ENCODE measurements at places on chromosomes 7 and 10.

DNA sequence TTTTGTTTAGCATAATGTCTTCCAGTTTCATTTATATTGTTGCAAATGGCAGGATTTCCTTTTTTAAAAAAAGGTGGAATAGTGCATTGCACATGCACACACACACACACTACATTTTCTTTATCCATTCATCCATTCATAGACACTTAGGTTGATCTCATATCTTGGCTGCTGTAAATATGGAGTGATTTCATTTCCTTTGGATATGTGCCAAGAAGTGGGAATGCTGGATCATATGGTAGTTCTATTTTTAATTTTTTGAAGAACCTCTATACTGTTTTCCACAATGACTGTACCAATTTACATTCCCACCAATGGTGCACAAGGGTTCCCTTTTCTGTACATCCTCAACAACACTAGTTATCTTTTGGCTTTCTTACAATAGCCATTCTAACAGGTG lies 68.9 kb downstream of the EBLN1 start:
- no peak for DNase-seq

GRCh38 chr7:144812379-144813283 lies 23.2 kb downstream of the TPK1 start:
- no peak for DNase-seq

- no peak for DNase-seq
Measured at GRCh38 chr10:86284355-86285105, 82.1 kb downstream of the GRID1 start.

GRCh38 chr10:122861711-122862161 lies 16.1 kb upstream of the CUZD1 start:
- no peak for DNase-seq

DNA sequence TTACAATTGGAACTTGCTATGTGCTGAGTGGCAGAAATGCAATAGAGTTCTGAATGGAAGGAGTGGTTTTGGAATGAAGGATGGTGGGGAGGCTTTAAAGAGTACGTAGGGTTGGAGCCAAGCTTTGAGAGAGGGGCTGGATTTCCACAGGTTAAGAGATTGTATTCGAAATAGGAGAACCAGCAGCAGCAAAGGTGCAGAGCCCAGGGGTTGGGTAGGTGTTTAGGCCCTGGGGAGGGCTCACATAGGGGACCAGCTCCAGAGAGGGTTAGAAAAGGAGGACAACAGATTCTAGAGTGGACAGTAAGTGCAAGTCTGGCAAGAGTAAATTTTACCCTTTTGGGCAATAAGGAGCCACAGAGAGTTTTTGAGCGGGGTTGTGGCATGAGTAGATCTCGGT lies 297.2 kb downstream of the RPS24 start:
- no peak for DNase-seq

DNA sequence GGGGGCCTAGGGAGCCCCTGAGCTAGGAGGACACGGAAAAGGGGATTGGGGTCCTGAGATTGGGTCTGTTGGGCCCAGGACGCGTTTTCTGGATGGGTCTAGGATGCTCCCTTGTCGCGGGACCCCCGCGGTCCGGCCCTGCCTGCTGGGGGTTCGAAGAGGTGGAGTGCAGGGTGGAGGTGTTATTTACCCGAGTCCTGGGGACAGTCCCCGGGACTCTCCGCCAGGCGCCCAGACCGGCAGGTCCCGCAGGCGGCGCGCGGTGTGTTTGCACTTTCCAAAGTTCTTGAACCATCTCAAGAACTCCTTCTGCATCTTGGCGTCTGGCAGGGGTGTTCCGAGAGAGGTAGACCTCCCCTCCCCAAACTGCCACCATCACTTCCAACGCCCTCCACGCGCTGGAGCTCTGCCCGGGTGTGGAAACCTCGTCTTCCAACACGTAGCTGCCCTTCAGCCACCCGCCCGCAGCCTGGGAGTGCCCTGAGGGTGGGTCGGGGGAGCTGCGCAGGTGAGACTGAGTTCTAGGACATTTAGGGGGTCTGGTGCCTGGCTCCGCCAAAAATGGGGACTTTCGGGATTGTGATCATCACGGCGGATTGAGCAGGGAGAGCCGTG lies 569 bp downstream of the CAV1 start:
- peak; percentile 41 for DNase-seq

- no peak for DNase-seq
Measured at GRCh38 chr7:28587211-28587610, 174.9 kb downstream of the CREB5 start.

GRCh38 chr7:18471476-18472160 lies 23.9 kb upstream of the HDAC9 start:
- DNase-seq: no peak

- no peak for DNase-seq
Measured at GRCh38 chr10:125880719-125881118, 373 bp downstream of the DHX32 start.

GRCh38 chr10:103870516-103870915 lies 15.1 kb upstream of the SH3PXD2A start:
- no peak for DNase-seq

DNA sequence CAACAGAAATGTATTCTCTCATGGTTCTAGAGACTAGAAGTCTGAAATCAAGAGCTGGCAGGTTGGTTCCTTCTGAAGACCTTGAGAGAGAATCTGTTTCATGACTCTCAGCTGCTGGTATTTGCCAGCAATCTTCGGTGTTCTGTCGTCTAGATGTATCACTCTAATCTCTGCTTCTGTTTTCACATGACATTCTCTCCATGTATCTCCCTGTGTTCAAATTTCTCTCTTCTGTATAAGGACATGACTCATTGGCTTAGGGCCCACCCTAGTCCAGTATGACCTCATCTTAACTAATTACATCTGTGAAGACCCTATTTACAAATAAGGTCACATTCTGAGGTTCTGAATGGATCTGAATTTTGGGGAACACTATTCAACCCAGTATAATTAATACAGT lies 82.3 kb downstream of the ANKRD7 start:
- no peak for DNase-seq

DNA sequence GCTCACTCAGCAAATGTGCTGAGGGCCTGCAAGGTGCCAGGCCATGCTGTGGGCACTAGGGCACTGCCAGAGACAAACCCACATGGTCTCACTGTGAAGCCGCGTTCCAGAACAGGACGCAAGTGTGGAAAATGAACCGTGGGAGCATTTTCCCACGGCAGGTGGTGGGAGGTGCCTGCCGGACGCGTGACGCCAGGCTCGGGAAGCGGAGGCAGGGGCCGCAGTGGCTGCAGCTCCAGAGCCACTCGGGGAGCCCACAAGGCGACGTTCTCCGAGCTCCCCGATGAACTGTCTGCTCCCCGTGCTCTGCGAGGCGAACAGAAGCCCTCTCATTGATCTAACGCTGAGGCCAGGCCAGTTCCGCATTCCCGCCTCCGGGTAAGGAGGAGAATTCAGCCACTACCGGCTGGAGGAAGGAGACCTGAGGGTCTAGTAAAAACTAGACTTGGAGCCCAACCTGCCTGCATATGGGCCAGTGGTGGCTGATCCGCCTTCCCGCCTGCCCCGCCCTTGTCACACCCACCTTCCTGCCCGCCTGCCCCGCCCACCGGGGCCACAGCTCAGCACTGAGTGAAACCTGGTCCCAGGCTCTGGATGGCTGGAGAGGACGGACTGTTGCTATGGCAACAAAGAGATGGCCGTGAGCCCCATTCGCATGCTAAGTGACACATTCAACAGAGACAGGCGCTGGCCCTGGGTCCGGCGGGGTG lies 13.1 kb downstream of the ADGRA1 start:
- no peak for DNase-seq

GRCh38 chr7:151087245-151088018 lies 1.2 kb downstream of the AGAP3 start:
- DNase-seq: peak; percentile 59

DNA sequence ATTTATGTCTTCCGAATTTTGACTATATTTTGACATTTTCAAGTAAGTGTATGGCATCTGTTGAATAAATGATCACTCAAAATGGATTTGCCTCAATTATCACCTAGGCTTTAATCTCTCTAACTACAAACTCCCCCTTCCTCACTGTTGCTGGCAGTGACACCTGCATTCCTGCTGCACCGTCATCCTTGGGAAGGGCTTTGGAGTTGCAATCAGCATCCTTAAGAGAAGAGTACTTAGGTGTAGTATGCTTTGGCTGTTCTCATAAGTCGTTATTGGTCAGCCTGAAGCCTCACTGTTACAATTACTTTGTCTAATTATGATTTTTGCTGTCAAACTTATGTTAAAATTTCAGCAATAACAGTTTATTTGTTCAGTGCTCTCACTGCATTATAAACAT lies 415.0 kb downstream of the NRG3 start:
- no peak for DNase-seq

DNA sequence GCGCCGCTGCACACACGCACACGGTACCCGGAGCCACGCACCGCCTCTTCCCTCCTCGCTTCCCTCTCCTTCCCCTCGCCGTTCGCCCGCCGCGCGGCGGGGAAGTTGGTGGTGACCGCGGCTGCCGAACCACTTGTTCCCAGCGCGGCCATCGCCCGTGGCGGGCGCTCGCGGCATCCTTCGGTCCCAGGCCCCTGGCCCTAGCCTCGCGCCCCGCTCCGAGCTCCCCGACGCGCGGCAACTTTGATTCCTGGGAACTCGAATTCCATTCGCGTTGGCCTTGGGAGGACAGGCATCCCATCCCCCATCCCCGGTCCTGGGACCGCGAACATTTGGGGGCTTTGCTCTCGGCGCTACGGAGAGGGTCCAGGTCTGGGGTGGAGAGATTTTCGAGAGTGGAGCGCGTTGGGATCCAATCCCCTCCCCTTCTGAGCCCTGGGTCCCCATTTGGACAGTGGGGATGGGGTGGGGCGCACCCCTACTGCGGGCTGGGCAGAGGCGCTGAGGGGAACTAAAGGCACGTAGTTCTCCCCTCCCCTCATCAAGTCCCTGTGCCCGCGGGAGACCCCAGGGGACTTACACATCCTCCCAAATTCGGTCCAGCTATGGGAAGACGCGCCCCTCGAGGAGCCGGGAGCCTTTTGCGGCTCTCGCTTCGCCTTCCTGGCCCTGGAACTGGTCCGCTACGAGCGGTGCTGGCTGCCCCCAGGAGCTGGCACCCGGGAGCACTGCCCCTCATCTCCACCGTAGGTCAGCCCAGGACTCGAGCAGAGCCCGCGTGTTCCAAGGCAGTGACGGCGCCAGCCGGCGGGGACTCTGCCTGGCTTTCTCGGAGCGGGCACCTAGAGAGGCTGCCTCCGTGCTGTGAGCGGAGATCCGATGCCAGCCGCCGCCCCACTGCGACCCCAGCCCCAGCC lies 834 bp downstream of the CDH23 start:
- DNase-seq: no peak

DNA sequence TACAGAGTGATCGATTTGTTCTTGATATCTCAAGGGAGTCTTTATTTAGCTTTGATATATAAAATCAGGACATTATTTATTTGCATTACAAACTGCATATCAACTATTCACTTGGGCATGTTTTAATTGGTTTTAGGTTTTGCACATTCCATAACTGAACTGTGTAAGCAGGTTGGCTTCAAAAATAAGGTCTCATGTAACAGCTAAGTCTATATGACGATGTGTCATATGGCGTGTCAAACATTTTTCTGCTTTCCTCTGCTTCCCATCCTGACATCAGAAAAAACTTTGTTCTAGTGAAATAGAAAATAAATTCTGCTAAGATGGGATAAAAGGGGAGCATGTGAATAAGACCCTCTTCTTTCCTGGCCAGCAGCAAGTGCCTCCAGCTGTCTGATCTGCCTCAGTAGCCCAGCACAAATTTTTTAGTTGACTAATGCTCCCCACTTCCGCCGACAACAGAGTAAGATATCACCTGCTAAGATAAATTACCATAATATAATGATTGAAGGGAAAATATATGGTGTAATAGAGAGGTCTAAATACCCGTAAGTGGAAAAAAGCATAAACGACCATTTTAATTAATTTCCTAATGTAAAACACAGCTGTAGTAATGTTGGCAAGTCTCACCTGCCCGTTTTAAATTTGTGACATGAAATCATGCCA lies 180.5 kb downstream of the TAX1BP1 start:
- DNase-seq: no peak

- DNase-seq: no peak
Measured at GRCh38 chr7:16636555-16637101, 8.9 kb downstream of the ANKMY2 start.

DNA sequence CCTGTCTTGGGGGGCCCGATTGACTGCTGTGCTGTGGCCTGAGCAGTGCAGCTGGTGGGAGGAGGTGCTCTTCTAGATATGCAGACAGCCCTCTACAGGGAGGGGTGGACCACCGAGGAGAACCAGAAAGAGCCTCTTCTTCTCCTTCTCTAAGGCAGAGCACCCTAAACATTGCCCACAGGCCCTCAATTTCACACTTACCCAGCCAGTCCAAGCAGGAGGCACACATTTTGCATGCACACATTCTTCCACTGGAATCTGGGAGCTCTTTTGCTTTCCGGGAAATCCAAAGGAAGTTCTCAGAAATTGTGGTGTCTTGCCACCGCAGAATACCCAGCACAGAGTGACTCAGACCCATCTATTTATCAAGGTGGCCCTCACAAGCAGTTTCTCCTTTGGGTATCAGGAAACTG lies 45.8 kb downstream of the EEPD1 start:
- no peak for DNase-seq

DNA sequence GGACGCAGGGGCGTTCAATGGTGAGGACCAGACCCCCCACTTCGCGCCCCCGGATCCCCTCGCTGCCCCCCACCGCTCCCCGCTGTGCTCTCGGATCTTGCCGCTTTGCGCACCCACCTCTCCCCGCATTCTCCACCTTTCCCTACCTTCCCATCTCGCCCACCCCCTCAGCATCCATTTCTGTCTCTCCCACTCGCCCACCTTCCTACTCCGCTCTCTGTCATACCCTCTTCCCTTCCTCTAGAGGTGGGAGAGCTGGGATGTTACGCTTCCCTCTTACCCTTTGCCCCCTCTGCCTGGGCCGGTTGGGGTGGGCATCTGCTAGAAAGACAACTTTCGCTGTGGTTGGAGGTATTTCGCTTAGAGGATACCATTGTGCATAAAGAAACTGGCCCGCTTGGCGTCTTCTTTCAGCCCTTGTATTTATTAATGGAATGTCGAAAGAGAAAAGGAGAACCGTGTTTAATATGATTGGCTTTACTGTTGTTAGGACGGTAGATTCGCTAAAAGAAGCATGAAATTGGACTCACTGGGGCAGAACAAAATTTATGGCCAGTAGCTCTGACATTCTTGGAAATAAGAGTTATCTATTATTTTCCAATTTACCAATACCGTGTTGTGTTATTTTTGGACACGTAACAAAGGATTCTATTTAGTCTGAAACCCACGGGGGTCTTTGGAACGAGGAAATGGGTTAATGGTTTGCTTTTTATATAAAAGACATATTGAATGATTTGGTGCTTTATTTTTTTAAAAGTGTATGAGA lies 873 bp downstream of the PRKAR2B start:
- DNase-seq: no peak

- DNase-seq: no peak
Measured at GRCh38 chr7:132472463-132473120, 103.7 kb downstream of the PLXNA4 start.

DNA sequence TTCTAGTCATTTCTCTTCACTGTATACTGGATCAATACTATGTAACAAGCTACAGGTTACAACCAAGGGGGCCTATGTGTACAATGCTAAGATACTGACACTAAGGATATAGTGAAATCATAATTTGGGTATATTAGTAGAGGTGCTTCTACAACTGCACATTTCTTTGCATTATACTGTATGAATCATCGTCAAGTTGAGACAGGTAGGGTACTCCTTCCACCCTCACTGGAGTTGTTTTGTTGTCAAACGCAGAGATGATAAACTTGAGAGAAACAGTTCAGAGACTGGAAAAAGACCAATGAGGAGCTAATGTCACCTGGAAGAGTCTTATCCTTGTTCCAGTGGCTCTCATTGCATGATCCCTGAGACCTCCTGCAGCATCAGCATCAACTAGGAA lies 208.2 kb upstream of the PRPS1L1 start:
- DNase-seq: no peak

Data from activated T-cell treated with anti-CD3 and anti-CD28 coated beads, Interleukin-2, amount 50 U/mL, for 1 hour (primary cell).